ENCODE measurements at places on chromosomes 7 and 10. TPM values are rescaled to one million over a fixed set of nuclear protein-coding genes. Genes with fewer than 3 reads are reported as not detected.

GRCh38 chr7:101838837-101839483 lies 21.5 kb downstream of the CUX1 start:
- no peak for DNase-seq

PI4K2A gene
- total RNA-seq = 47.3 TPM

DNA sequence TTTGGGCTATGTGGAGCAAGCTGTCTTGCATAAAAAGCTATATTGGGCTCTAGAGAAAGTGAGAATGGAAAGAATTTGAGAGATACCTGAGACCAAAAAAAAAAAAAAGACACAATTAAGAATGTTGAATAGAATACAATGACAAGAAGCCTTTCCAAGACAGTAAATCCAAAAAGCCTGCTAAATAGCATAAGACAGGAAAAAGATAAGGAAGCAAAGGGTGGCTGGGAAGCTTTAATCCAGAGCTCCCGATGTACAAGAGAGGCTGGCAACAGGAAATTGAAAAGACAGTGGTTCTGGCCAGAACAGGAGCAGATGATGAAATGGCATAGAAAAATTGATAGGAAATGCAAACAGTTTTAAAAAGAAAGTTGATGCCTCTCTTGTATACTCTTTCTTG lies 174.9 kb downstream of the CACNA2D1 start:
- DNase-seq = no peak

SPDYE1 gene
- not detected for total RNA-seq

GRCh38 chr7:140562926-140563481 lies 77.6 kb downstream of the DENND2A start:
- no peak for DNase-seq

GRCh38 chr10:93098816-93099215 lies 25.1 kb downstream of the CYP26A1 start:
- DNase-seq = no peak

LRRC61 gene
- total RNA-seq = 224 TPM

DNA sequence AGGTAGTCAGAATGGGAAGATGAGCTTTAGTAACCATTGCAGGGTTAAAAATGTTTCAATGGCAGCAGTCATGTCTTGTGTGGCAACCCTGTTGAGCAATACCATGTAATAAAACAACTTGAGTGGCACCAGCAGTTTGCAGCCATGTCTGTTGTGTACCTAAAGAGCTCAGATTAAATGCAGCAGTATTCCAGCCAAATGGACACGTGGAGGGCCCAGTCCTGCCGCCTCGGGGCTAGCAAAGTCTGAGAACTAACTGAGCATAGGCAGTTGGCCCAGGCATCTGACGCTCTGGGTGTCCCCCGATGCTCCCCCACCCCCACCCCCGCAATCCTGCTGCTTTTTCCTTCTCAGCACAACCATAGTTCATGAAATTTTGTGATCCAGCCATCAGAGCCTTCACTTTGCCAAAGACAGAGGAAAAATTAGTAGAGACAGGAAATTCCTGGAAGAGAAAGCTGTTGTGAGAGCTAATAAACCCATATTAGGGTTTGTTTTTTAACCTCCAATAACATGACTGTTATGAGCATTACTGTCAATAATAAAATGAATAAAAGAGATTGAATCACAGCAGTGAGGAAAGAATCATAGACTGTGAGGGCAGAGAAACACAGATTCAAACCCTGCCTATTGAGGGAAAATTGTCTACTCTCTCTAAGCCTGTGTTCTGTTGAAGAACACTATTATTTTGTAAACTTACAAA lies 220.6 kb upstream of the RHOBTB1 start:
- DNase-seq = no peak

GRCh38 chr7:41183741-41184140 lies 519.1 kb downstream of the INHBA start:
- no peak for DNase-seq

DNA sequence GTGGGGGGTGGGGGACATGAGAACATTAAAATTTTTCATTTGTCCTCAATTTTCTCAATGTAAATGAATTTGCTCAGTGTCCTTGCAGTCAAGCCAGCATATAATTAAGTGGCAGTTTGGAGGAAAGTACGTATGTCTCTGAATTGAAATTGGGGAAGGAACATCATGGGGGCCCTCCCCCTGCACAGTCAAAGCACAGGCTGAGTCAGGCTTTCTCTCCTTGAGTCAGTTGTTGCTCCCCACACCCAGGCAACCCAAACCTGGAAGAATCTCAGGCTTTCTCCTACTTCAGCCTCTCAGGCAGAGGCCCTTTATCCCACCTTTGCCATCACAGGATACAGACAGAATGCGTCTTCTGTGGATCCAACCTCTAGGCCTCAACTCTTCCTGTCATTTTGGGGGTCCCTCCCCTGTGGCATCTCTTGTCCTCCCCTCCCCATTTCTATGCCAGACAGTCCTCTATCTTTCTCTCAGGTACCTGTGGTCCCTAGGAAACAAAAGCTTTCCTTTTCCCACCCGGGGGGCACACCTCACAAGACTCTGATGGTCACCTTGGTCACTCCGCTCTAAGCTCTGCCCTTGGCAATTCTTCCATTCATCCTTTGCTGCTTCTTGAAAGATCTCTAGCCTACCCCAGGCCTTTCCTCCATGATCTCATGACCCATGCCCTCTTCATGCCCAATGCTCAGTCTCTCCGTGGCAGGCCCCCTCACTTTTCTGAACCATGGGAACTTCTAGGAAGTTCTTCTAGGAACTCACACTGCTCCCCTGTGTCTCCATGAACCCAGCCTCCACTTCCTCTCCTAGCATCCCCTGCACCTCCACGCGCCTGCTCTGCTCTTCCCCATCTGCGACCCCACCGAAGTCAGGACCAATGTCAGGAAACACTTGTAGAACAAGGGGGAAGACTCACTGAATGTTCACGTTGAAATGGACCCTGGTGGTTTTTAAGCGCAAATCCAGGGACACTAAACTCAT lies 40.4 kb downstream of the CREB3L2 start:
- DNase-seq = no peak

DNA sequence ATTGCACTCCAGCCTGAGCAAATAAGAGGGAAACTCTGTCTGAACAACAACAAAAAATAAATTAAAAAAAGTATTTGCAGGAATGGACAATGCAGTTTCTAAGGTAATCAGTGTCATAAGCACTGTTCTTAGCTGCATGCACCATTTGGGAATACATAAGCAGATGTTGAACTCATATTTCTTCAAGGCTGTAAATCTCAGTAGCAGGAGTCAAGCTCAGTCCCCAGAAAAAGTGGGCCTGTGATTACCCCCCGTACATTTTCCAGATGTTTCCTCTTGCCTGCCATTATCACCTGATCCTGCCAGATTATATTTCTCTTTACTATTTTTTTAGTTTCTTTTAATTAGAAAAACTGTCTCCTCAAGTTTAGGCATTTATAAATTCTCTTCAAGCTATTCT lies 667.6 kb upstream of the ANKRD30A start:
- DNase-seq = no peak

PRSS2 gene
- total RNA-seq = not detected

APBB1IP gene
- 16.1 TPM for total RNA-seq

DNA sequence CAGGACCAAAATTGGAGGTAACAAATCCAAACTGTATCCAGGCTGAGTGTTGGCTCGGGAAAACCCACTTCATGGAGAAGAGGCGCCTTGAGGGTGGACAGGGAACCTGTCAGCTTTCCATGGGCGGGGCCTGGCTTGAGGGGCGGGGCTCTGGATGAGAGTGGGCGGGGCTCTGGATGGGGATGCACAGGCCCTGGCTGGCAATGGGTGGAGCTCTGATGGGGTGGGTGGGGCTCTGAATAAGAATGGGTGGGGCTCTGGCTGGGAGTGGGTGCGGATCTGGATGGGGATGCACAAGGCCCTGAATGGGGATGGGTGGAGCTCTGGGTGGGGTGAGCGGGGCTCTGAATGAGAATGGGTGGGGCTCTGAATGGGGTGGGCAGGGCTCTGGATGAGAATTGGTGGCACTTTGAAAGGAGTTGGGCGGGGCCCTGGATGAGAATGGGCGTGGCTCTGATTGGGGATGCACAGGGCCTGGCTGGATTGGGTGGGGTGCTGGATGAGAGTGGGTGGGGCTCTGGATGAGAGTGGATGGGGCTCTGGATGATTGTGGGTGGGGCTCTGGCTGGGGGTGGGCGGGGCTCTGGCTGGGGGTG lies 96.6 kb upstream of the NPTX2 start:
- DNase-seq = no peak

MLXIPL gene
- total RNA-seq = 37.2 TPM

C7orf33 gene
- not detected for total RNA-seq

GRCh38 chr7:147240468-147240867 lies 1123.9 kb downstream of the CNTNAP2 start:
- DNase-seq = no peak

Data from adrenal gland (tissue), 19 donors.